ENCODE measurements at places on chromosomes 6 and 20.

- DNase-seq, result no peak
Measured at GRCh38 chr6:151399679-151400078, 8.3 kb upstream of the ZBTB2 start.

- DNase-seq, result no peak
Measured at GRCh38 chr6:87785229-87785862, 83.3 kb upstream of the AKIRIN2 start.

- no peak for DNase-seq
Measured at GRCh38 chr20:953742-954141, 37.6 kb upstream of the ANGPT4 start.

GRCh38 chr6:158011478-158011920 lies 29.8 kb downstream of the SYNJ2 start:
- DNase-seq, result no peak

DNA sequence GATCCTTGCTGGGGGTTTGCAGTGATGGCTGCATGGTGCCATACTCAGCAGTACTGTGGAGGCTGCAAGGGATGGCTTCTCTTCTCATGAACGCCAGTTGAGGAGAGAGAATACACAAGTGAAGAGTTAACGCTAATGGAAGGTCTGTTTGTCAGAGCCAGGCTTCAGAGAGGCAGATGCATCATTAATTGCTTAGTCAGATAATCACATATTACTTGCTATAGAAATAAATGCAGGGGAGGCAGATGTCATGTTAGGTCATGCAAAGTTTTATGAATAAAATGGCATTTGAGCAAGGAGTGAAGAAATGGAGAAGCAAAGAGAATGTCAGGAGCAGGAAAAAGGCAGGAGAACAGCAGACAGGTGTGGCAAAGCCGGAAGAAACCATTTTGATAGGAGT lies 51.2 kb downstream of the CDS2 start:
- DNase-seq, result no peak

- no peak for DNase-seq
Measured at GRCh38 chr20:8082989-8083388, 49.1 kb upstream of the PLCB1 start.

- DNase-seq, result no peak
Measured at GRCh38 chr6:53664623-53665022, 933 bp downstream of the KLHL31 start.

- DNase-seq, result peak; percentile 53
Measured at GRCh38 chr20:25223179-25223661, 24.7 kb upstream of the PYGB start.

GRCh38 chr6:51257938-51258337 lies 439.3 kb downstream of the TFAP2B start:
- DNase-seq, result no peak

GRCh38 chr6:138032571-138032970 lies 74.6 kb downstream of the PERP start:
- DNase-seq, result no peak

DNA sequence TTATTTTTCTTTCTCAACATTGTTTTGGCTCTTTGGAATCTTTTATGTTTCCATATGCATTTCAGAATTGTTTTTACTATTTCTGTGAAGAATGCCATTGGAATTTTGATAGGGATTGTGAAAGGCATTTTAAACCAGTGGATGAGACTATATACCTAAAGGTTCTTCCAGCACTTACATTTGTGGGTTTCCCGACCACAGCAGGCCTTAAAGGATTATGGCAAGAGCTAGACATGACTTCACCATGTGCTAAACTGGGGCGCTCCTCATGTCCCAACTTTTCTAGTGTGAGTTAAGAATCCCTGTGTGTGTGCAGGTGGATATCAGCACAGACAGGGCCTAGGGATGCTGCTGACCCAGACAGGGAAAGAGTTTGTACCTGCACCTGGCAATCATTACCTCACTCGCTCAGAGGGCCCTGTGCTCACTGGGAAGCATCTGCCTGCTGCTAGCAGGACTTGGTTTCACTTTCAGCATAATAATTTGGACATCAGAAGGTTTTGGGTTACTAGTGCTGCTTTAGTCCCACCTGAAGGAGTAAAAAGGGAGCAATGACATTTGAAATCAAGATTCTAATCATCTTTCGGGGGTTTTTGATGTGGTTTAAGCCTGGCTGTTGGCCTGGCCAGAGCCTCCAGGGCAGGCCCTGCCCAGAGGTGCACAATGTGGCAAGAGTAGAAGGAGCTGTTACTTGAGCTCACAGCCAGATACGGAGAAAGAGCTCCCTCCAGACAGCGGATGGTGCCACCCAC lies 137.1 kb downstream of the CDC5L start:
- DNase-seq, result no peak

DNA sequence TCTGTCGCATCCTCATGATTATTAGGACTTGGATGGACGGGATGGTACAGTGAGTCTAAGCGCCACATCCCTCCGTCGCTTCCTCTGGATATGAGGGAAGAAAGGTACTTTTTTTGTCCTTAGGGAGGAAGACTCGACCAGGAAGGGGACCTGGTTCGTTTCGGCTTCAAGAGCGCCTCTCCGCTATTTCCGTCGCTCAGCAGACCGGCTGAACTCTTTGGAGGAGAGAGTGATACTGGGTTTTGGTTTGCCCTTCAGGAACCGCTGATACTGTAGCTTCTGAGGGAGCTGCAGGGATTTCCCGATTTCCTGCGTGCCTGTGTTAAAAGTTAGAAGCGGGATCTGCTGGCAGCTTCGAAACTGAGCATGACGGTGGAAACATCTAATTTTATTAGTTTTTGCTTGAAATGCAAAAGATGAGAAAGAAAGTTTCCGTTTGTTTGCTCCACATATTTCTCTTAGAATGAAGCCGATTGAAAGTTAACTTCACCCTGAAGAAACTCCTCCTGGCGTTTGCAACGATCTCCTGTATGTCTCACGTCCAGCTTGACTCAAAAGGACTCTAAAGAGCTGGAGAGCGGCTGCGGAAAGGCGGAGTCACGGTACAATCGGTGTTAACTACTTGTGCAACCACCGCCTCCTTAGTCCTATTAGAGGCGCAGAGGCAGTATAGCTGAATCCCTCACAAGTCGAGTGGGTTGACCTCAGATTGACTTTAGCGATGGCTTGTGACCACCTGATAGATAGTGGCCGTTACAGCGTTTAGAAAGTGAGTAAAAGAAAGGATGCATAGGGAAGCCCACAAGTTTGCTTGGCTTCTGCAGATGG lies 129.4 kb downstream of the TRIM27 start:
- DNase-seq, result no peak

GRCh38 chr20:23151885-23152284 lies 65.8 kb upstream of the CD93 start:
- DNase-seq, result no peak

- no peak for DNase-seq
Measured at GRCh38 chr20:5718896-5719595, 31.2 kb upstream of the SHLD1 start.

DNA sequence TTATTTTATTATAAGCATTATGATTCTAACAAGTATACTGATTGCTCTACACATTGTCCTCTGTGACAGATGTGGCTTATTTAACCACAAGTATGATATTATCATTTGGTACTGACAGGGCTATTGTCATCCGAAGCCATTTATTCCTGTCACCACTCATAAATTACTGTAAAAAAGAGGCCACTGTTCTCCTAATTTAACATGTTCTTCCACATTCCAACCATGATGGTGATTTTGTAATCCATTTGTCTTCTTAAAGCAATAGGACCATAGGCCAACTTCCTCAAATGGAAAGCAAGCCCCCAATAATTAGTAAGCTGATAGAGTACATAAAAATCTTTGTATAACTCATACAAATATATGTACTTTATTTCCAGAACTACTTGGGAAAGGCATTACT lies 50.6 kb downstream of the FUT9 start:
- no peak for DNase-seq

DNA sequence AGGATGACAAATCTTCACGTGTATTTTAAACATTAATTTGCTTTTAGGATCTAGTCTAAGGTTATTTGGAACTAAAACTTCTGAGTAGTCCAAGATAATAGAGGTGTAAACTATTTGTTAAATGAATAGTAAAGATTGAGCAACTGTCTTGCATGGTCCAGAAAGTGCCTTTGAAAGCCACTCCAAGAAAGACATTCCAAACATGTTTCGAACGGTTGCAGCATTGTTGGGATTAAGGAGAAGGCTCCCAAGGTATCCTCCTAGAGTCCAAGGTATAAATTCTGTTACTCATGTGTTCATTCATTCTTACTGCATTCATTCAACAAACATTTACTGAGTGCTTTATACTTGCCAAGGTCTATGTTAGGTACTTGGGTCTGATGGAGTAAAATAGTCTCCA lies 28.8 kb upstream of the MYLK2 start:
- no peak for DNase-seq

GRCh38 chr6:152223636-152224035 lies 413.5 kb downstream of the SYNE1 start:
- DNase-seq, result no peak

- DNase-seq, result no peak
Measured at GRCh38 chr20:53312957-53313356, 280.7 kb downstream of the ZNF217 start.

DNA sequence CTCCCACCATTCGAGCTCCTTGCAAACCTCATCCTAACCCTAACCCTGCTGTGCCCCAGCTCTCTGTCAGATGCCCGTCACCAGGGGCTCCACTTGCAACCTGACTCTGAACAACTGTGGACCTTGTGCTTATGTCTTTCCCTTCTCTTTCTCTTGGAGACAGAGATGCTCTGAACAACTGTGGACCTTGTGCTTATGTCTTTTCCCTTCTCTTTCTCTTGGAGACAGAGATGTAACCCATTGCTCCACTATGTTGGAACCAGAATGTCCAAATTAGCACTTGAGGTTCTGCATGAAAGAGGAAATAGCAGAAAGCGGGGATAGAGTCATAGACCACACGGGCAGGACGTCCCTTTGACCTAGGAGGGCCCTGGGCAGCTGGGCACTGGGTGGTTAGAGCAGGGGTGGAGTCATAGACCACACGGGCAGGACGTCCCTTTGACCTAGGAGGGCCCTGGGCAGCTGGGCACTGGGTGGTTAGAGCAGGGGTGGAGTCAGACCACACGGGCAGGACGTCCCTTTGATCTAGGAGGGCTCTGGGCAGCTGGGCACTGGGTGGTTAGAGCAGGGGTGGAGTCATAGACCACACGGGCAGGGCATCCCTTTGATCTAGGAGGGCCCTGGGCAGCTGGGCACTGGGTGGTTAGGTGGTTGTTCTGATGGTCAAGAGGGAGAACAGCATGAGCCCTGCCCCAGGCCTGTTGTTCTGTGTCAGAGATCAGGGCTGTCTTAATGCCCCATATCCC lies 22.2 kb downstream of the PCMTD2 start:
- no peak for DNase-seq

- no peak for DNase-seq
Measured at GRCh38 chr20:15154070-15154469, 816.7 kb upstream of the FLRT3 start.

DNA sequence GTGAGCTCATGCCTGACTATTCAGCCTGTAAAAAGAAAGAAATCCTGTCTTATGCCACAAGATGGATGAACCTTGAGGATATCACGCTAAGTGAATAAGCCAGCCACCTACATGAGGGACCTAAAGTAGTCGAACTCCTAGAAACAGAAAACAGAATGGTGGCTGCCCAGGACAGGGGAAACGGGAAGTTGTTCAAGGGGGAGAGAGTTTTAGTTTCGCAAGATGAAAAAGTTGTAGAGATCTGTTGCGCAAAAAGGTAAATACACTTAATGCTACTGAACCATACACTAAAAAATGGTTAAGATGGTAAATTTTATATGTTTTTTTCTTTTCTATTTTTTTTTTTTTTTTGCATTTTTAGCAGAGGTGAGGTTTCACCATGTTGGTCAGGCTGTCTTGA lies 74.1 kb upstream of the RALY start:
- no peak for DNase-seq

GRCh38 chr6:4378319-4378996 lies 243.1 kb upstream of the ECI2 start:
- DNase-seq, result no peak

- DNase-seq, result no peak
Measured at GRCh38 chr6:55016261-55016660, 158.1 kb upstream of the HCRTR2 start.

GRCh38 chr20:45629496-45630100 lies at the start of gene WFDC10A:
WFDC10A (plus strand) TSS chr20:45629739; CDS start chr20:45629814, 75 bp downstream.
- DNase-seq, result no peak

GRCh38 chr6:166589337-166589731 lies 2.9 kb upstream of the RAMACL start:
- no peak for DNase-seq

- no peak for DNase-seq
Measured at GRCh38 chr20:40636486-40636885, 52.5 kb downstream of the MAFB start.

DNA sequence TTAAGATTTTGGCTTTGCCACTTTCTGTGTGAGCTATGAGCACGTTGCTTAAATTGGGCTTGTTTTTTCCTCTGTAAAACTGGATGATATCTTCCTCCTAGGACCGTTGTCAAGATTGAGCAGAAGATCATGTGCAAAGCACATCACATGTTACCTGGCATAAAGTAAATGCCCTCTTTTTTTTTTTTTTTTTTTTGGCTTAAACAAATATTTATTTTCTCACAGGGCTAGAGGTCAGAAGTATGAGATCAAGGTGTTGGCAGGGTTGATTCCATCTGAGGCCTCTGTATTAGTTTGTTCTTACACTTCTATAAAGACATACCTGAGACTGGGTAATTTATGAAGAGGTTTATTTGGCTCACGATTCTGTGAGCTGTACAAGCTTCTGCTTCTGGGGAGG lies 42.7 kb downstream of the TOX2 start:
- DNase-seq, result no peak

- DNase-seq, result no peak
Measured at GRCh38 chr6:157445277-157446009, 64.5 kb downstream of the ZDHHC14 start.

All from stimulated activated CD4-positive, alpha-beta T cell treated with anti-CD3 and anti-CD28 coated beads, TNF-alpha, amount 100 ng/mL, for 24 hours (primary cell).